ENCODE measurements at places on chromosomes 7 and 10. TPM values are rescaled to one million over a fixed set of nuclear protein-coding genes. Genes with fewer than 3 reads are reported as not detected.

DNA sequence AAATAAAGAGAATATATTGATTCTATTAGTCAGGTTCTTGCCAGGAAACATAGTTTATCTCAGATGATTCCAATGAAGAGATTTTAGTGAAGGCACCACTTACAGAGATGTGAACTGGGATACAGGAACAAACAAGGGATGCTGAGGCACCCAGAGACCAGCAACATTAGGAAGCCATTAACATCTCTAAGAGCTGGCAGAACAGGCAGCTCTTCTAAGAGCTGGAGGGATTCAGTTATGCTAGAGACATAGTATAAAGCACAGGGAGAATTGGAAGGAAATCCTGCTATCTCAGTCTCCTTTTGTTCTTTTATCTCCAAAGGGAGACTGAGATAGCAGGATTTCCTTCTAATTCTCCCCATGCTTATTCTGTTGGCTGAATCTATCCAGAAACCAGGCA lies 22.0 kb downstream of the OR6B1 start:
- no peak for DNase-seq

DNA sequence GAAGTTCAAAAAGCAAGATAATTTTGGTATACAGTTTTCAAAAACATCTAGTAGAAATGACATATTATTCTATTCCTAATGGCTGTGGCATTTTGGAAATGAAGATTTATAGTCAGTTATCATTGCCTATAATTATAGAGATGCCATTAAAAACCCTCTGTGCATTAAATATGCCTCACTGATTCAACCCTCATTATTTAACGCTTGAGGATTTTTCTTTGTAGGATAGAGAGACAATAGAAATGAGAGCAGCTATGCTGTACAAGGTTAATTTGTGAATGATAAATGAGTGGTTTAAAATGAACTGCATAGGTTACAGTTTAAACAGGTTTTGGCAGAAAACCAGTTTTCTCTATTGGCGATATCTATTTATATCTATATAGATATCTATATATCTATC lies 32.2 kb upstream of the SEMA3A start:
- DNase-seq = no peak

GRCh38 chr7:150715293-150715692 lies 1.1 kb upstream of the GIMAP1 start:
- no peak for DNase-seq

GRCh38 chr10:73983096-73984047 lies 14.5 kb upstream of the VCL start:
- DNase-seq = no peak

- DNase-seq = no peak
Observed at GRCh38 chr10:90743291-90743690, 114.5 kb downstream of the HTR7 start.

GRCh38 chr10:16993186-16993585 lies 136.4 kb downstream of the CUBN start:
- DNase-seq = no peak

DNA sequence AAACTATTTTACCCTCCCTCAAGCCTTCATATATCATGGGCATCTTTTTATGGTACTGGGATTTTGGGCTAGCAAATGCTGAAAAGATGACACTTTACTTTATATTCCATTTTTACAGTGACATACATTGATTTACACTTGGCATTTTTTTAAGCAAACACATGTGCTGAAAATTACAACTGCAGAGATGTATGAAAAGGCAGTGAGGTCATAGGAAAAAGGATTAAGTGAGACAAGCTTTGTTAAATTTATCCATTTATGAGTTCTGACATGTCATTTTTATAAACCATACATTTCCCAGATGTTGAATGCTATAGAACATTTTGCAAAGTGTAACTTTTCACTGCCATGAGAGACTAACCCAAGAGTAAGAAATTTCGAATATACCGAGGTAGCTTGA lies 68.8 kb upstream of the RSU1 start:
- DNase-seq = no peak

MKI67 gene
- polyA plus RNA-seq = 31.9 TPM

PCGF5 gene
- 15.6 TPM for polyA plus RNA-seq

FBXO24 gene
- polyA plus RNA-seq = 2.3 TPM

ELOVL3 gene
- polyA plus RNA-seq = 0.94 TPM

- no peak for DNase-seq
Observed at GRCh38 chr10:50538555-50539398, 85.0 kb downstream of the SGMS1 start.

PPP1R17 gene
- not detected for polyA plus RNA-seq

GRCh38 chr7:139620676-139621344 lies 97.3 kb downstream of the CLEC2L start:
- DNase-seq = no peak

DNA sequence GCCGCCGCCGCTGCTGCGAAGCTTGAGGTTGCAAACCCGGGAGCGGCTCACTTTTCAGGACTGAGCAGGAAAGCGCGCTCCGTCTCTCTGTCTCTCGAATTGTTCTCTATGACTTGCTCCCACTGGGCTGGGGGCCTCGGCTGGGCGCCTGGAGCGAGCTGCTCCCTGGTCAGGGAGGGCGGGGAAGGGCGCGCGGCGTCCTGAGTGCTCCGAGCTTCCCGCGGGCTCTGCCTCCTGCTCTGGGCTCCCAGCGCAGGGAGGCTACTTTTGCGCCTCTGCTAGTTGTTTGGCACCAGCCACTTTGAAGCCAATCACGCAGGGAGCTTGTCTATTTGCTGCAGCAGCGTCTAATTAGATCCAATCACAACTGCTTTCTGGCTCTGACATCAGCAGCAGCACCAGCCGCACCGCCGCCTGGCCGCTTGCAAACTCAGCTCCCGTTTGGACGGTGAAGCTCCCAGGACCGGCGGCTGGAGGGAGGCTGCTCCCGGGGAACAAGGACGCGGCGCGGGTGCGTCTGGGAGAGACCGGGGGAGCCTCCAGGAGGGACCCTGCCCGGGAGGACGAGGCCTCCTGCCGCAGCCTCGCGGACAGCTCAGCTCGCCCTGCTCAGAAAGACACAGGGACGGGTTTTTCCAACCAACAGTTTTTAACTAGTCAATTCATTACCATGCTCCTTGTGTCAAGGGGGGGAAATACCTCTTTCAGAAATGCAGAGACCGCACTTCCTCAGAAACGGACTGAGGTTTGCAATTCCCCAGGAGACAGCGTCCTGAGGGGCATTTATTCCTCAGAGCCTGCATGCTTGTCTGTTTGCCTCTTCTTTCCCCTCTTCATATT lies at the start of gene ADARB2:
TSS of gene ADARB2 (minus strand) at position 304 of the 840 bp plus-strand sequence.
- peak; percentile 32 for DNase-seq

CALML5 gene
- 0.99 TPM for polyA plus RNA-seq

DNA sequence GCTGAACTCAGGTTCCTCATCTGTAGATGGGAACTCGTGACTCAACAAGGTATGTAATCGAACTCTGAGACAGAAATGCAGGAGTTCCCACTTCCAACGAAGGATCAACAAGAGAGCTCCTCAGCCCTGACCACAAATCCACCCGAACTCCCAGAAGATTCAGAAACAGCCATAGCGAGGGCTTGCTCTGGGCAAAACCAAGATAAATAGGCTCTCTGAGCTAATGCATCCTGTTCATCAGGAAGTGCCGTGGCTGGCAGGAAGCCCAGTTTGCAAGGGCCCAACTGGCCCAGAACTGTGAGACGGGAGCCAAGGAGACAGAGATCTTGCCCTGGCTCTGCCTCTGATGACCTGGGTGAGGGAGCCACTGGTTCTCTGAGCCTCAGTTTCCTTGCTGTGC lies 141.7 kb upstream of the PFKP start:
- no peak for DNase-seq

RTKN2 gene
- polyA plus RNA-seq = 3.6 TPM

SAP25 gene
- 3.5 TPM for polyA plus RNA-seq

- DNase-seq = no peak
Observed at GRCh38 chr7:123974326-123974908, 49.4 kb downstream of the SPAM1 start.

DNA sequence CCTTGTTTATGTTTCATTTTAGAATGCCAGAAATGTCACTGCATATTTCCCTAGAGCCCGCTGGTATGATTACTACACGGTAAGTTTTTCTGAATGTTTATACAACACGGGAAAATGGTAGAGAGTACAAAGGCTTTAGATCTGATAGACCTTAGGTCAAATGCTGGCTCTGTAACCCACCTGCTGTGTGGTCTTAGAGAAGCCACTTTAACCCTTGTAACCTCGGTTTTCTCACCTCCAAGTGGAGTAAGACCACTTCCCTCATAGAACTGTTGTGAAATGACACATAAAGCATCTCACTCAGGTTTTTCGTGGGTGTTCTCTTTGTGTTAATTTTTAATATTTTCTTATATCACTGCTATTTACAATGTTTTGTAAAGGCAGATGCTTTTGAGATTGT lies 13.9 kb upstream of the MGAM2 start:
- no peak for DNase-seq

DNA sequence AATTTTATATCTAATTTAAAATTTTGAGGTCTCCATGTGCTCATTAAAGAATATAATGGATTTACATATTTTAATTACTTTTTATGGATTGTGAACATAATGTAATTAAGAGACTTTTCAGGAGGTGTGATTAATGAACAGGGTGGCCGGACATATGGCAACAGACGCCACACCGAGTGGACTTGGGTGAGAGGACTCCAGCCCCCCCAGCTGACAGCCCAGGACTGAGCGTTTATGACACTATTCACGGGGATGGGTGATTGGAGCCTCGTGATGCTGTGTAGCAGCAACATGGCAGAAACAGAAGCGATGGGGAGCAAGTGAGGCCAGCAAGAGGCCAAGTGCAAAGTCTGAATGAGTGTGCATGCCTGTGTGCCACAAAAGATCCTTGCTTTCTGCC lies 1176.9 kb downstream of the TYW1 start:
- DNase-seq = no peak

GRCh38 chr7:127383123-127383835 lies 9.2 kb downstream of the ZNF800 start:
- DNase-seq = no peak

DNA sequence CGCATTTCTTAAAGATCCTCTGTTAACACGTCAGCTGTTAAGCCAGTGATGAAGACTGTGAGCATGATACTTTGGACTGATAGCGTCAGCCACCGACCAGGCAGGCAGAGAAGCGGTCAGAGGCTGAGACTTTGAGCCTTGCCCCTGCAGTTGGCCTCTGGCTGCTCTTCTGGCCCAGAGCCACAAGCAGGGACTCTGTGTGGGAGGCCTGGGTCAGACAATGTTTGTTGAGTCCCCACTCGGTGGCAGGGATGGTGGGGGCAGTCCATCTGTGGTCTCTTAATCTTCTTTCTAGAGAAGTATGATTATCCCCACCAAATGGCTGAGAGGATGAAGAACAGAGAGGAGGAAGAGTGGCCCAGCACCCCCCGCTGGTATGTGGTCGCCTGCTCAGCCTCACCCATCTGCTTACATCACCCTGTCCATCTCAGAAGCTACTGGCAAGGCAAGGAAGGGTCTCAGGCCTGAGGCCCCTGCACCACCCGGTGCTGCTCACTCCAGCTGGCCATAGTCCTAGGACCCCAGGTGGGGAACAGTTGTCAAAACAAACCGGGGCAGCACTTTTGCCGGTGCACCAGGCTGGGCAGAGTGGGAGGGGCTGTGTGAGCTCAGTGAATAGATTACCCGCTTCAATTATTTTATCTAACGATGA lies 202.9 kb downstream of the GRID1 start:
- DNase-seq = no peak

ATRNL1 gene
- polyA plus RNA-seq = 0.45 TPM

DNA sequence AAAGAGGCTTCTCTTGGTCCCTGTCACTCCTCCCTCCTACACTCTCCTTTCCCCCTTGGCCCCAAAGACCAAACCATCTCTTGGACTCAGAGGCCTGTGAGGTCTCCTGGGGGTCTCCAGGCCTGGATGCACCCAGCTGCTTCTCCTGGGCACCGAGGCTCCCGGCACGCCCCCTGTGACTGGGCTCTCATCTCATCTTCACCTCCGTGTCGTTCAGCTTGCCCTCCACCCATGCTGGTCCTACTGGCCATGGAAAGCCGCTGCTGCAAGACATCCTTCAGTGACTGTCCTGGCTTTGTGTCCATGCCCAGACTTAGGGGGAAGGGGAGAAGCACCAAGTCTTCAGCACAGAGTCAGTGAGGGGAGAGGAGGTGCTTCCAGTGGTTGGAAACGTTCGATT lies 141.4 kb upstream of the RET start:
- no peak for DNase-seq

DNA sequence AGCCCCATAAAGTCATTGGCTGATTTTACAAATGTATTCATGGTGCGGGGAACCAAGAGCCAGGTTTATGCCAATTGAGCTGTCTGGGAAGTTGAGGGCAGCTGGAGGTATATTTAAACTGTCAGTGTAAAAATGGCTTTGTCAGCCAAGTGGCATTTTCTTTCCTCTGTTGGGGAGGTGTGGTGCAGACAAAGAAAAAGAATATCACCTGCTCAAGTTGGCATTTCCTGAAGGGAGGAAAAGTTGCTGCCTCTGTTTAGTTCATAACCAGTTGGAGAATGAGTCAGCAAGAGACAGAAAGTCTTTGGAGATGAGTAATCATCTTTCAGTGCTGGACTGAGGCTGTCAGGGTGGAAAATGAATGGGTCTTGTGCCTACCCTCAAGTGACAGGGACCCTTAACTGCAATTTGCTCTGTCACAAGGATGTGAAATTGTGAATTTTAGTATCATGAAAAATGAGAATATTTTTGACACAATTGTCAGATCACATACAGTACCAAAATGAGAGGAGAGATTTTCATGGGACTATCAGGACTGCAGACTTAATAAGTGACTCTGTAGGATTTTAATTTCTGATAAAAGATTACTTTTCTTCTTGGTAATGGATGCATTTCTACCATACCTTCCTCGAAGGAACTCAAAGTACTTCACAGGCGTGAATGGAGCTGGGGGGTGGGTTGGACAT lies 137.3 kb downstream of the ANLN start:
- no peak for DNase-seq

GRCh38 chr7:41027428-41028115 lies 675.3 kb downstream of the INHBA start:
- DNase-seq = no peak

DNA sequence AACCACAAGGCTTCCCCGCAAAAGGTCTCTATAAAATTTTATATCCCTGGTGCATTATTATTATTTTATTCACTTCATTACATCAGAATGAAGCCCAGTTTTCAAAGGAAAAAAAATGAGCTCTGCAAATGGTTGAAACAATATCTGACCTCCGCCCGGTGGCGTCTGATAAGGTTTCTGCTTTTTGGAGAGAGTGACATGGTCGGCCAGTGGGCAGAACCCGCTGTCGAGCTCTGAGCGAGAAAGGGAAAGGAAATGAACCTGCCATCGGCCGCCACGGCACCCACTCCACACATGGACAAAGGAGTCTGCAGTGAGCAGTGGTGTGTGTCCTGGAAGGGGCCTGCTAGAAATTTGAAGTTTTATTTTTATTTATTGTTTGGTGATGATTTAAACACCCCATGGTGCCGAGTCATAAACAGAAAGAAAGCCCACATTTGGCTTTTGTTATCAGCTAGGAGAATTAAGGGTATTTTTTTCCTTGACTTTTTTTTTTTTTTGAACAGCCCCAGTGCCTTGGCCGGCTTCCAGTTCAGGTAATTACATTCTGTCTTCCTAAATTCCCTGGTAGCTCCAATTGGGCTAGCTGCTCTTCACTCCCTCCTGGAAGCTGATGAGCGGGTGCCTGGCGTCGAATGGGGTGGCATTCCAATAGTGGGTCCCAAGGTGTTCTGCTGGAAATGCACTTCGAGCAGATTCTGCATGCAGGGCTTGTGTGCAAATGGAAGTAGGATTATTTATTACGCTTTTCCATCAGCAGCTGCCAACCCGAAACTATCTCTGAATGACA lies 149.4 kb upstream of the MKI67 start:
- DNase-seq = no peak

TMEM225B gene
- polyA plus RNA-seq = 0.94 TPM
